ENCODE measurements at places on chromosomes 13 and 19.

GRCh38 chr13:60969656-60970055 lies 446.0 kb downstream of the PCDH20 start:
- no peak for DNase-seq

DNA sequence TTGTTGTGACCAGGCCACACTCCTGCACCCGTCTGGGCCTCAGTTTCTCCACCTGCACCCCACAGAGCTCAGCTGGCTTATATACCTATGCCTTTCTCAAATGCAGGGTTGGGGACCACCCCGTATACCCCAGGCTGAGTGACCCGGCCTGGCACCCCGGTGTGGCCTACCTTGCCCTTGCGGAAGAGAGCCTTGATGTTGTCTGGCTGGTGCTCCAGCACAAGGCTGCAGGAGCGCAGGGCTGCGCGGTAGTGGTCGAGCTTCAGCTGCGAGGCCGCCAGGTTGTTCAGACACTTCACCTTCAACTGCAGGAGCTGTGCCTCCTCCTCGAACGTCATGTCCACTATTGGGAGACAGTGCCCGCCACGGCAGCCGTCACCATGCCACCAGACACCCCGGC lies 5.9 kb downstream of the FKBP8 start:
- no peak for DNase-seq

DNA sequence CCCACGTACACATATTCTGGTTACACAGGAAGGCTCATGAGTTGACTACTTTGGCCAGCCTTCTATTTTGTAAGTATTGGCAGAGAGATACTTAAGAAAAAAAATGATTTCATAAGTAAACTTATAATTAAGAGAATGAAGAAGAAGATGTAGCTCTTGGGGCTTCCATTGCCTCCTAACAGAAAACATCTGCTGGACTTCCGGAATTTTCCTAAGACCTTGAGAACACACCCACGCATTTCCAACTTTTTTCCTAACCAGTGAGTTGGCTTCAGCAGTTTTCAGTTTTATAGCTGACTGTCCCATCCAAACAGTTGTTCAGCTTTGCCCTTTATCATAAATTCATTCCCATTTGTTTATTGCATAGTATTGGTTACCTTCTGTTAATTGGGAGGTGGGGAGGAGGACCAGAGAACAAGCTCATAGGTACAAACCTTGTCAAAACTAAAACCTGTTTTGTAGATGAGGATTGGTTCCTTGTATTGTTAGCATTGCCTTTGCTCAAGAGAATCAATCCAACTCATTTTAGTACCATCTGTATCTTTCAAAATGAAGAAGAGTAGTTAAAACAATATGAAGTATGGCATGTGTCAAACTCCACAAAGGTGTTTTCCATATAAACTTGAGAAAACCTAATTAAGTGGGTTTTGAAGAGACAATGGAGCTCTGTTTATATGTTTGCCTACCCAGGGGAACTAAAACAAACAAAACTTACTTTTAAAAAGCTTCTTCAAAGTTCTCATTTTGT lies 93.9 kb downstream of the COL4A2 start:
- DNase-seq = no peak

DNA sequence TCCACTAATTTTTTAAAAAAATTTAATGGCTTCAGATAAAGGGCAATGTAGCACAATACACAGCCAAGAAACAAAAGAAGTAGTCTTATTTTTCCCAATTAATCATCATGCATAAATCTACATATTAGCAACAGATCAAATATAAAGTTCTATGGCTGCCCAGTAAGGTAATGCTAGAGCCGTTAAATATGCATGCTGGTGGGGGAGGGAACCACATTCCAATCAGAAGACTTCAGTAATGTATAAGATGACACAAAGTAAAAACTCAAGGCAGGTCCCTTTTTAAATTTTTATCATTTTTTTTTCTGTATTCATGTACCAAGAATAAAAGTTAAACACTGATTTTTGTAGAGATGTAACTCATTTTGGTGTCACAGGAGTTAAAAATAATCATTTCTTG lies 62.0 kb downstream of the MPHOSPH8 start:
- no peak for DNase-seq

- DNase-seq = no peak
Observed at GRCh38 chr13:94343243-94343585, 136.3 kb downstream of the DCT start.

DNA sequence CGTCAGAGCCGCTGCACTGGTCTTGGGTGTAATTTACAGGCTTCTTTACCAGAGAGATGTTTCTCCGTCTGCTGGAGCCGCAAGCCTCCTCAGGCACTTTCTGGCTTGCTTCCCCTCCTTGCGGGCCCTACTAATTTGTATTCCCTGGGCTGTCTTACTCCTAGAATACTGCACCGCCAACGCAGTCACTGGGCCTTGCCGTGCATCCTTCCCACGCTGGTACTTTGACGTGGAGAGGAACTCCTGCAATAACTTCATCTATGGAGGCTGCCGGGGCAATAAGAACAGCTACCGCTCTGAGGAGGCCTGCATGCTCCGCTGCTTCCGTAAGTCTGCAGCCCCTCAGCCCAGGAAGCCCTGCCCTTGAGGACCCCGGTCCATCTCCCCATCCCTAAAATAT lies 14.1 kb upstream of the C19orf33 start:
- DNase-seq = no peak

- DNase-seq = no peak
Observed at GRCh38 chr19:2083174-2083854, 12.8 kb downstream of the MOB3A start.

GRCh38 chr13:78420814-78421213 lies 182.5 kb downstream of the POU4F1 start:
- no peak for DNase-seq

DNA sequence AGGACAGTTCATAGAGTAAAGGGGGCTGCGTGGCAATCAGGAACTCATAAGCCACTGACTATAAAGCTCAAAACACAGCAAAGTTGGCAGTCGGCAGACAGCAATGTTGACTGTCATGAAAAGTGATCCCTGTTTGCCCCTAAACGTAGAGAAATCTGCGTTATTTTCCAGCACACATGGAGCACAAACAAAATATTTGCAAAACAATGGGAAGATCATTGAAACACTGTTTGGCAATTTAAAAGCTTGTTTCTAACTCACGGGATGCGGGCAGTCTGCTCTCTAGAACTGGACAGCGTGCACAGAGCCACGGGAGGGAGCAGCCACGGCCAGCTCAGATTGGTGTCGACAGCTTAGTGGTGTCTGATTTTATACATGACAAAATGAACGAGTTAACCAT lies 6.4 kb upstream of the F7 start:
- DNase-seq = no peak

DNA sequence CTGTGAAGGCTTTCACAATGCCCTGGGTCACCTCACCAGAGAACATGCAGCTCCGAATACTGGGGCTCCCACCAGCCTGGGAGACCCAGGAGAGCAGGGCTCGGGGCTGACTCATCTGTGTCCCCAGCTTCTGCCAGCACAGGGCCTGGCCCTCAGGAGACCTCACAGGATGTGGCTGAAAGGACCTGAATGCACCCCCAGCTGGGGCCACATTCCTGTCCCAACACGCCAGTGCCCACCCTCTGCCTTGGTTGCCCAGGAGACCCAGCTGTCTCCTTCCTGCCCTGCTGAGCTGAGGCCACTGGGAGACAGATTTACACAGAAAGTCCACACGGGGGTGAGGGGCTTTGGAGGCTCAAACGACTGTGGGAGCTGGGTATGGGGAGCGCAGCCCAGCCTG lies 11.9 kb downstream of the BCAT2 start:
- no peak for DNase-seq

GRCh38 chr19:32104153-32104849 lies 241.1 kb upstream of the ZNF507 start:
- peak; percentile 66 for DNase-seq

DNA sequence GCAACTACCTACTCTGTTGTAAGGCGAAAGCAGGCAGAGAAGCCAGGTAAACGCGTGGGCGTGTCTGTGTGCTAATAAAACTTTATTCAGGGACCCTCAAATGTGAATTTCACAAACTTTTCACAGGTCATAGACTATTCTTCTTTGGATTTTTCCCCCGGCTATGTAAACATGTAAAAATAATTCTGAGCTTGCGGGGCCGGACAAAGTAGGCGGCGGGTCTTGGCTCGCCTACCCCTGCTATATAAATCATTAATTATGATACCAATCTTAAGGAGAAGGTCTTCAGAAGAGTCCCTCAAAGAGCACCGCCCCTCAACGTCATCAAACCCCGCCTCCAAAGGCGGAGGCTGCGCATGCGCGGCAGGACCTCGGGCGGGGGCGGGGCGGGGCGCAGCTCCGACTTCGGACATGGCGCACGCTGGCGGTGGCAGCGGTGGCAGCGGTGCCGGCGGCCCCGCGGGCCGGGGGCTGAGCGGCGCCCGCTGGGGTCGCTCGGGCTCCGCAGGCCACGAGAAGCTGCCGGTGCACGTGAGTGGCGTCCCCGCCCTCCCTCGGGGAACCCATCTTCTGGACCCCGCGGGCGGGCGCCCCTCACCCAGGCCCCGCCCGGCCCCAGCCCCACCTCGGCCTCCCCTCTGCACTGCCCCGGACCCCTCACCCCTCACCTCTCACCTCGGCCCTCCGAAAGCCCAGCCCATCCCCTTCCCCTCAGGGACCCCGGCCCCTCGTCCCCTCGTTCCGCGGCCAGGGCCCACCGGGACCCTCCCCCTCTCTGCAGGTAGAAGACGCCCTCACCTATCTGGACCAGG lies at the start of gene SIN3B:
Gene SIN3B, plus strand, starts transcription at position 389 of the 812 bp plus-strand sequence. Its CDS starts 23 bp downstream, at position 412.
- DNase-seq = peak; percentile 91

DNA sequence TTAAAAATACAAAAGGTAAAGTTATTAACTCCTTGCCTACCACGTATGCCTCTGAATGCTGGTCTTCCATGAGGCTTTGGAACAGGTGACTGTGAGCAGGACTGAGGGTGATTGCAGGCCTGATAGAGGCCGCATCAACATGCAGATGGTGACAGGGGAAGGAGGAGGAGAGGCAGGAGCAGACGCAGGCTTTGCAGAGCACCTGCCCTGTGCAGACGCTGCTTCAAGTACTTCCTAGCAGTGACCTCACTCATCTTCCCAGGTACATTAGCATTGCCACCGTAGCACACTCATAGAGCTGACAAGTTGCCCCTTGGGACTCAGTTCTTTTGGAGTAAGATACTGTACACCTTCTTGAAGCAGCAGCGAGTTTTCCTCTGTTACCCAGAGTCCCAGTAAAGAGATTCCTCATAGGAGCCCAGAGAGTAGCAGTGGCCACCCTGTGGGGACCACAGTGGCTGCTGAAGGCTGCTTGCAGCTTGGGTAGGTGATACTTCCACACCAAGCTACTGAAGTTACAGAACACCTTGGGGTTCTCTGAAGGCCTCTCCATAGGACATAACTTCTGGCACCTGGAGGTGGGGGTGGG lies 56.0 kb downstream of the ZNF536 start:
- DNase-seq = no peak
